CD4-positive, CD25-positive, alpha-beta regulatory T cell (primary cell): ENCODE measurements at places on chromosomes 4 and X.

GRCh38 chrX:69000877-69001276 lies 164.4 kb downstream of the PJA1 start:
- DNase-seq = no peak

- DNase-seq = no peak
Observed at GRCh38 chr4:113094802-113095201, 45.3 kb downstream of the ANK2 start.

- peak; percentile 26 for DNase-seq
Observed at GRCh38 chrX:38220024-38220414, 652 bp downstream of the SRPX start.

- no peak for DNase-seq
Observed at GRCh38 chr4:98448908-98449307, 187.7 kb downstream of the RAP1GDS1 start.

DNA sequence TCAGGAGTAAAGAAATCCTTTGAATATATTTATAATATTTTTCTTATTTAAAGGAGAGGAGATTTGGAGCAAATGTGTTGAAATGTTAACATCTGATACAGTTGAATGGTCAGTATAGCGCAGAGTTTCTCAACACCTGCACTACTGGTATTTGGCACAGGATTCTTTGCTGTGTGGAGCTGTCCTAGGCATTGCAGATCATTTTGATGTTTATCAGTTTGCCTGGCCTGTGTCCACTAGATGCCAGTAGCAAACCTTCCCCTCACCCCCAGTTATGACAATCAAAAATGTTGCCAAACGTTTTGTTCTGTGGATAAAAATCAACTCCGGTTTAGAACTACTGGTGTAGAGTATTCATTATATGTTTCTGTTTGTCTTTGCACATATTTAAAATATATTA lies 765.3 kb upstream of the SLIT2 start:
- no peak for DNase-seq

GRCh38 chr4:39706741-39707511 lies 9.0 kb downstream of the UBE2K start:
- no peak for DNase-seq
